ENCODE measurements at places on chromosomes 1 and 21.
A peak's percentile ranks its signal among the peaks of the same experiment; 100 is the strongest.

GRCh38 chr21:37865156-37865555, 51.1 kb downstream of the KCNJ6 start:
- DNase-seq, result no peak

DNA sequence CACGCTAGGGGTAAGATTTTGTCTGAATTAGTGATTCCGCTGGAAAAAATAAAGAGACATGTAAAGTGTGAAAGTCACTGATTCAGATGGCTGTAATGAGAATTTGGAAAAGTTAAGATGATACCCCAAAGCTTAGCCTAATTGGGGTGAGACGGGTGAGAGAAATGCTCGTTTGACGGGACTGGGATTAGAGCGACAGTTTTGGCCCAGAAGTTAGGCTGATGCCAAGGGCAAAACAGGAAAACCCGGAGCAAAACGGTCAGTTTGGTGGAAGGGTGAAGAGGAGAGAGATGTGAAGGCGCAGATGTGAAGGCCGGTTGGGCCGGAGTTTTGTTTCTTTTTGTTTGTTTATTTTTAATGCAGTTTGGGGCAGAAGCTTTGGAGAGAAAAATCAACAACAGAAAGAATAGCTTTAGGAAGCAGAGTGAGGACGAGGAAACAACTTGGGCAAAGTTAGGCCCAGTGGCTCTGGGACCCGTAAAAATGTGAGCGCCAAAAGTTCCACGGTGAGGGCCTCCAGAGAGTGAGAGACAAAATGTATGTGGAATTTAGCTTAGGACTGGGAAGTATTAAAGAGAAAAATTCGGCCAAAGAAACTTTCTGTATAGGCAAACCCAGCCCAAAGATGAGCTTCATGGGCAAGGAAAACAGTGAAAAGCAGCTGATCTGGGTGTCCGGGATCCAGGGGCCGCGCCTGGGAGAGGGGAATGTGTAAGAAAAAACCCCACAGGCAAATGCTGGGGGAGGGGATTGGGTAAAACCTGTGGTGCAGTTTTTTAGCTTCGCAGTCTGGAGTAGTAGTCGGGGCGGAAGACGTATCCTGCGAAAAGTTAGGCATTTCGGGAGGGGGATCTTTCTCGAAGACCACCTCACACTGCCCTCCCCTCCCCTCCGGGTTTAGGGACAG, 1.2 kb downstream of the DMRTA2 start:
- no peak for DNase-seq

- no peak for DNase-seq
Measured at GRCh38 chr1:9653491-9654050, 2.0 kb downstream of the PIK3CD start.

GRCh38 chr1:150622303-150622975, 7.0 kb downstream of the ENSA start:
- DNase-seq, result peak; percentile 84

- DNase-seq, result no peak
Measured at GRCh38 chr1:27436204-27437159, 44.1 kb downstream of the GPR3 start.

DNA sequence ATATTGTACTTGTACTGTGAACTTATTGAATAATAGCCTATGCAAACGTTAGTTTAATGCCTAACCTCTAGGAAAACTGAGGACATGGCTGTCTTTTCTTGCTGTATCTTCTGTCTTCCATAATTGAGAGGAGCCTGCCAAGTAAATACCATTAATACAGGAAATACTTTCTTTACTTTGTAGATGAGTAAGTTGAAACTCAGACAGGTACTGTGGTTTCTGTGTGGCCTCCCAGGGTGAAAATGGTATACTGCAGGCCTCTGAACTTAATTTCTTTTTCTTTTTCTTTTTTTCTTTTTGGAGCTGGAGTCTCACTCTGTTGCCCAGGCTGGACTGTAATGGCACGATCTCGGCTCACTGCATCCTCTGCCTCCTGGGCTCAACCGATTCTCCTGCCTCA, 208.8 kb upstream of the ADGRL4 start:
- no peak for DNase-seq

GRCh38 chr1:217453816-217454215, 177.1 kb downstream of the GPATCH2 start:
- no peak for DNase-seq

- no peak for DNase-seq
Measured at GRCh38 chr1:105204836-105205371, 1455.2 kb downstream of the AMY1C start.

- no peak for DNase-seq
Measured at GRCh38 chr1:162716123-162716522, 74.4 kb upstream of the HSD17B7 start.

DNA sequence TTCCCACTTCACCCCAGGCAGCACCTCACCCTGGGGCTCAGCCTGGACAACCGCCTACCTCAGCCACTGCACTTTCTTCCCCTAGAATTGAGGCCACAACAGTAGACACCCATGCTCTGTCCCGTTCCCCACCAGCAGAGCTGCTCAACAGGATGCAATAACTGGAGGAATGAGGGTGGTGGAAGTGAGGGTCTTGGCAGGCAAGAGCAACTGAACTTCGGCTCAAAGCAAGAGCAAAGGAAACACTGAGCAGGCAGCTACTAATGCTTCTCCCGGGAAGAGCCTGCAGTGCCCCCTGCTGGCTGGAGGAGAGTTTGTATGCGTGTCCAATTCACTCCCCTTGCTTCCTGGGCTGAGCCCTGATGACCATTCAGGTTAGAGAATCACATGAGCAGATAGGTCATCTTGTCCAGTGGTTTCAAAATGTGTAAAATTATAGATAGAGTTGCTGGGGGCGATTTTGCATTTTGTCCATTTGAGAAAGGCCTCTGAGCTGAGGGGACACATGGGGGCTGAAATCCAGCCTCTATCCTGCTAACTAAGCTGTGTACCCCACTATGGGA, 13.9 kb downstream of the NT5C1A start:
- DNase-seq, result peak; percentile 84

DNA sequence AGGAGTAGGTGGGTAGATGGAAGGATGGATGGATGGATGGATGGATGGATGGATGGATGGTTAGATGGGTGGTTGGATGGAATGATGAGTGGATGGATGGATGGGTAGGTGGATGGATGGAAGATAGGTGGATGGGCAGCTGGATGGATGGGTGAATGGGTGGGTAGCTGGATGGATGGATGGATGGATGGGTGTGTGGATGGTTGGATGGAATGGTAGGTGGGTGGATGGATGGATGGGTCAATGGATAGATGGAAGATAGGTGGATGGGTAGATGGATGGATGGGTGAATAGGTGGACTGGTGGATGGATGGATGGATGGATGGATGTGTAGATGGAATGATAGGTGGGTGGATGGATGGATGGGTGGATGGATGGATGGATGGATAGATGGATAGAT, 164.0 kb upstream of the VAMP3 start:
- DNase-seq, result no peak

DNA sequence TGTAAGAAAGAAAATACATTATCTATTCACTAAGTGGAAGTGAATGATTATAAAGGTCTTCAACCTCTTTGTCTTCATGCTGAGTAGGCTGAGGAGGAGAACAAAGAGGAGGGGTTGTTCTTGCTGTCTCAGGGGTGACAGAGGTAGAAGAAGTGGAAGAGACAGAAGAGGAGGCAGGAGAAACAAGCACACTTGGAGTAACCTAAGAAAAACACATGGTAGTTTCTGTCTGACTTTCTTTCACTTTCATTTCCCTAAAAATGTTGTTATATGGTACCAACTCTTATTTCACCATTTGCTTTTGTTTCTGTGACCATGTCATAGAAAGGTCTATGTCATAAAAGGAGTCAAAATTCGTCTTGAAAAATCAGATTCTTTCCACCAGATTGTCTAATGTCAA, 696.6 kb upstream of the BRINP3 start:
- DNase-seq, result no peak

- no peak for DNase-seq
Measured at GRCh38 chr1:37017720-37018119, 16.6 kb downstream of the GRIK3 start.

- DNase-seq, result no peak
Measured at GRCh38 chr1:95451054-95451453, 217.0 kb downstream of the RWDD3 start.

DNA sequence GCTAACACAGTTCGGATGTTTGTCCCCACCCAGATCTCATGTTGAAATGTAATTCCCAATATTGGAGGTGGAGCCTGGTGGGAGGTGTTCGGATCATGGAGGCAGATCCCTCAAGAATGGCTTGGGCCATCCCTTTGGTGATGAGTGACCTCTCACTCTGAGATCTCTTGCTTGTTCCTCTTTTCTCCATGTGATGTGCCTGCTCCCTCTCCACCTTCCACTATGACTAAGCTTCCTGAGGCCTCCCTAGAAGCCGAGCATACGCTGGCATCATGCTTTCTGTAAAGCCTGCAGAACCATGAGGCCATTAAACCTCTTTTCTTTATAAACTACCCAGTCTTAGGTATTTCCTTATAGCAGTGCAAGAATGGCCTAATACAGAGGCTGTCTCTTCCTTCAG, 8.1 kb upstream of the PLA2G5 start:
- no peak for DNase-seq

- DNase-seq, result no peak
Measured at GRCh38 chr1:23779826-23780371, 1.7 kb downstream of the PITHD1 start.

DNA sequence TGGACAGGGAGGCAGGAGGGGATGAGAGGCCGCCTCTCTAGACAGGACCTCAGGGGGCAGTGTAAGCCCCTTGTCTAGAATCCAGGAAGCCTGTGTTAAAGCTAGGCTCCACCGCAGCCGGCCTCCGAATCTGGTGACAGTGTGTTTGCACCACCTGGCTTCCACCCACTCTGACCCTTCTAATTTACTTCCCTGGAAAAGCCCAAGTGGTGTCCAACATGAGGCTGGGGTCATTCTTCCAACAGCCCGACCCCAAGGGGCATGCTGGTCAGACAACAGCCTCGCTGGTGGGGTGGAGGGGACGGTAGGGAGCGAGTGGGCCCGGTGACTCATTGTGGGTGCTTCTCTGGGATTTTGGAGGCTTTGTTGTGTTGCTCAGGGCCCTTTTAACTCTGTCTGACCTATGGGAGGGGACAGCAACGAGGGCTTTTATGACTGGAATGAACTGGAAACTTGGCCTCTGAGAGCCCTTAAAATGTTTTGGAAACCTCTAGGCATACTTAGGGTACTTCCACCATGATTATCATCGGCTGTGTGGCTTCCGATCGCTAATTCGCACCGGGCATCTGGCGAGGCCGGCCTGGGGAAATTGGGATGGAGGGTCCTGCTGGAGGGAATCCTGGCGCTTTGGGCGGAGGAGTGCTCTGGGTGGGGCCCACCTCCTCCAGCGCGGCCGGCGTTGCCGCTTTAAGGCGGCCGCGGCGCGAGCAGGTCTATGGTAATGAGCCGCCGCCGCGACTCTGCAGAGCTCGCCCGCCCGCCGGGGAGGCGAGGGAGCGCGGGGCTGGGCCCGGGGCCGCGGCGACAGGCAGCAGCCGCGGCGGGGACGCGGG, at the start of gene CELSR2:
Gene CELSR2 (plus strand): TSS at position 743 of the 833 bp plus-strand sequence. CDS start 541 bp downstream, outside the sequence.
- DNase-seq, result peak; percentile 88

DNA sequence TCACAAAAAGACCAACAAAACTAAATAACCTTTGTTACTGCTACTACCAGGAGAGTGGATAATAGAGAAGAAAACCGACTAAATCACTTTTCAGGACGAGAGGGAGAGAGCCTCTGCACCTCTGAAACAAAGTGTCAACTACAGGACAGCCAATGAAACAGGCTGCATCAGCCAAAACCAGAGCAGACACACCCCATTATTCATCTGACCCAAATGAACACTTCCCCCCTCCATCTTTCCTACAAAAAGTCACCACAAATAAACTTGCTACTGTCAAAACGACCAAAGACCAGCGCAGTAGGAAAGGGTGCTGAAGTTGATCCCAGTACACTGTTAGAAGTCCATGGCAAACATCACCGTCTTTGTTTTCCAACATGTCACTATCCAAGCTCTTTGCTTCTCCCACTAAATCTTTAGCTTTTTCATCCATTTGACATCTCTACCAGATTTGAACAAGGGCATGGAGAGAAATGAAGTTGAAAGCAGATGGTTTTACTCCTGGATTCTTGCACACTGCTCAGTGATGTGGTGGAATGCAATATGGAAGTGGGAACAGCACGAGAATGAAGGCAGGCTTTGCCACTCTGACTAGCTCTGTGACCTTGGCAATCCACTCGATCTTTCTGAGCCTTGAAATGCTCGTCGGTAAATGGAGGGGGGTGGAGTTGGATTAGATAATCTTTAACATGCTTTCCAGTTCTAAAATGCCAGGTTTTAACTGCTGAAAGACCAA, 20.5 kb downstream of the DSTYK start:
- DNase-seq, result no peak

DNA sequence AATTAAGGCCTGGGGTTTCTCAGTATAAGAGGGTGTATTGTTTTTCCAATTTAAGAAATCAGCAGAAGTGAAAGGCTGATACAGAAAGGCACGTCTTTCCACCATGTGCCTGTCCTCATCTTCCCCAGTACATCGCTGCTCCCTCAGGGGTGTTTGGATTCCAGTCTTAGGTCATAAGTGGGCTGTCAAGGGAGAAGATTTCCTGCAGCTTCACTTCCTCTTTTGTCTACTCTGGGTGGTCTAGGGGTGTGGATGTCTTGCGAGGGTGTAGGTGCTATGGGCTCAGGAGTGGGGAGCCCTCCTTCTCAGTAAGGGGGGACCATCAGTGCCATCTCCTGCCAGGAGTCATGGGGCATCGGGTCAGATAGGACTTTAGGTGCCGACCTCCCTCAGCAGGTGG, 999.8 kb upstream of the NCAM2 start:
- no peak for DNase-seq

GRCh38 chr1:87830432-87830978, 501.8 kb downstream of the LMO4 start:
- no peak for DNase-seq

DNA sequence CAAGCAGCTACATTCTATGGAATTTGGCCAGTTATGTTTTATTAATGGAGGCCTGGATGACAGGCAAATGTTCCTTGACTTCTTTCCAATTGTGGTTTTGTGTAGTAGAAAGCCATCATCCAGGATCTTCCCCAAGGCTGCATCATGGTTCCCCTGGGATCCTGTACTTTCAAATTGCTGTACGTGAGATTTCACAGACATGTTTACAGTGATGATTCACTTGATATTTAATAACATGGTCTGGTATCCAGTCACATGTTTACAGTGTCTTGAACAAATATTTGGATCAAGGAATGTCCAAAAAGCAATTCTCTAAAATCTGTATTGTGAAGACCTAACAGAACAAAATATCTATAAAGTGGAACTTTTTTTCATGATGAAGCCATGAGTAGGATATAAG, 68.3 kb upstream of the ST6GALNAC3 start:
- DNase-seq, result no peak

Measured in spleen (tissue), 13 donors.